ENCODE measurements at places on chromosomes 5 and 9.

DNA sequence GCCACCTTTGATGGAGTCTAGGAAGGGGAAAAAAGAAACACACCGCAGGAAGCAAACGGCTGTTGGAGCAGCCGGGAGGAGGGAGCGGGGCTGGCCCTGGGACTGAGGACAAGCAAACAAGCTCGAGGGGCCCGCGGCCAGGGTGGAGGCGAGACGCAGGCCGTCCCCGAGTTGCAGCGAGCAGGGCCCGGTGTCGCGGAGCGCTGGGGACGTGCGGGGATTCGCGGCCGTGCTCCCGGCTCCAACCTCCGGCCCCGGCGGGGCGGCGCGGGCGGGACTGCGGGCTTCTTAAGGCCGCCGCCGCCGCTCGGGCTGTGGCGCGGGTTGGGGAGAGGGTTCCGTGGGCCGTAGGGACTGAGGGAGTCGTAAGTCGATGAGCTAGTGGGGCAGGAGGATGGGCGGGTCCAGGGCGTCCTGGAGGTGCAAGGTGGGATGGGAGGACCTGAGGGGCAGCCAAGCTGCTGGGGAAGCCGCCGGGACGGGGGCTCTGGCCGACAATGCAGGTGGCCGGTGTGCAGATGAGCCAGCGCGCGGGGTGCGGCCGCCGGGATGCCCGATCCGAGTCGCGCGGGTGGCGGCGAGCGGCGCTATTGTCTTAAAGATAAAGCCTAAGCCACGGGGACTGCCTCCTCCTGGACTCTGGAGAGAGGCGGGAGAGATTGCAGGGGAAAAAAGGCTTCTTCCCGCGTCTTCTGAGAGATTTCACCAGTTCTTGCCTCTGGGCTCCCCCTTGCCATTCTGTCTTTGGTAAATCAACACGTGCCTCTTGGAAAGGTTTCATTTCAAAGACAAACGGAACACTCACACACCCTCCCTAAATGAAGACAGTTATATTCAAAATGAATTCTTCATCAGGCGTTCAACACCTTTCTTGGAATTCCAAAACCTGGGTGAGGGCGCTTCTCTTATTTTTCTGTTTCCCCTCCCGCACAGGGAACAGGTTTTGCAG lies 1.6 kb upstream of the HAPLN1 start:
- no peak for DNase-seq

DNA sequence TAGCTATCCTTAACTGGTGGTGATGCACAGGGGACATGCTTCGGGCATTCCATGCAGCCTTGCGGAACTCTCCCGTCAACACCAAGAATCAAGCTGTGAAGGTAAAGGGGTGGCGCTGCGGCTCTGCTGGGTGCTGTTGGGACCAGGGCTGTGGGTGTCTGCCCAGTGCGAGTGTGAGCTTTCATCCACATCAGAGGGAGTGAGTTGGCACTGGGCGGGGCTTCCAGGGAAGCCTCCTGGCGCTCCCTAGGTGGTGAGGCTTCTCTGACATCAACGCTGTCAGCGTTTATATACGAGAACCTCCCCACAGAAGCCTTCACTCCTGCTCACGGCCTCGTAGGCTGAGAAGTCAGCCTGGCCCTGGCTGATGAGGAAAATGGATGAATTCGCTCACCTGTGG lies 11.7 kb downstream of the ARPC5L start:
- DNase-seq: no peak

DNA sequence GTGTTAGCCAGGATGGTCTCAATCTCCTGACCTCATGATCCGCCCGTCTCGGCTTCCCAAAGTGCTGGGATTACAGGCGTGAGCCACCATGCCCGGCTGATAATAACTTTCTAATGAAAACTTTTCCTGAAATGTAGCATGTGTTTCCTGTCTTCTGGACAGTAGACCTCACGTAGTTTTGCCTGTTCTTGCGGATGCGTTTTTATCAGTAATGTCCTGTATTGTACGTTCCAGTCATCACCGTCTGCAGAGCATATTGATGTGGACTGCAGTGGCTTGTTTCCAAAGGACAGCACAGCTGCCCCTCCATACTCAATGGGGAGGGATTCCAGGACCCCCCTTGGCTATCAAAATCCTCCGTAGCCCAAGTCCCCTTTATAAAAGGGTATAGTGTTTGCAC lies 12.8 kb downstream of the EXOC3 start:
- no peak for DNase-seq

DNA sequence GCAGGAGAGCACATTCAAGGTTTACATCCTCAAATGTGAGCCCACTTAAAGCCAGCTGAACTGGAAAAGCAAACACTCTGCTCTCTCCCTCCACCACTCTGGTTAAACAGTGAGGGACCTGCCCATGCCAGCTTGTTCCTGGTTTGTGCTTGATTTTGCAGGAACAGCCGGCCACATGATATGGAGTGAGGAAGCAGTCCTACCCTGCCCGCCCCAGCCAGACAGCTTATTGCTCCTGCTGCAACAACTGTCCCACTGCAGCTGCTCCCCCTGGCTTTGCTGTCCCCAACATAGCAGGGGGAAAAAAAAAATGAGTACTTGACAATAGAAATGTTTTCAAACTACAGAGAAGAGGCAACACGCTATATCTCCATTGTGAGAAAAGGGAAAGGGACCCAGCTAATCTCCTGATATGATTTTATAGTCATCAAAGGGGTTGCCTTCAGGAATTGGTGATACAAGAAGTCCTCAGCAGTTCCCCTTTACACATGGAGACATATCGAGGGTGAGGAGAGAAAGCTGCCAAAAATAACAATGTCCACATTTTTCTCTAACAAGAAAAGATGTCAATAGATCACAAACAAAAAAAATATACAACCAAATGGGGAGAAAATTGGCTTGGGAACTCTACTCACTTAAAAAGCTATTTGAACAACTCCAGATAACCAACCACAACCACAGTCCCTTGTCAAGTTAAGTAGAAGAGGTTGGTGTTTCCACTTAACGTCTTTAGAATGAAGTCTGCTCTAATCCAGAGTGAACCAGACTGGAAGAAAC lies 4.6 kb downstream of the MYO10 start:
- no peak for DNase-seq

- no peak for DNase-seq
Measured at GRCh38 chr9:130949188-130950038, 10.4 kb upstream of the FIBCD1 start.

- no peak for DNase-seq
Measured at GRCh38 chr5:6601271-6601670, 31.6 kb downstream of the NSUN2 start.

DNA sequence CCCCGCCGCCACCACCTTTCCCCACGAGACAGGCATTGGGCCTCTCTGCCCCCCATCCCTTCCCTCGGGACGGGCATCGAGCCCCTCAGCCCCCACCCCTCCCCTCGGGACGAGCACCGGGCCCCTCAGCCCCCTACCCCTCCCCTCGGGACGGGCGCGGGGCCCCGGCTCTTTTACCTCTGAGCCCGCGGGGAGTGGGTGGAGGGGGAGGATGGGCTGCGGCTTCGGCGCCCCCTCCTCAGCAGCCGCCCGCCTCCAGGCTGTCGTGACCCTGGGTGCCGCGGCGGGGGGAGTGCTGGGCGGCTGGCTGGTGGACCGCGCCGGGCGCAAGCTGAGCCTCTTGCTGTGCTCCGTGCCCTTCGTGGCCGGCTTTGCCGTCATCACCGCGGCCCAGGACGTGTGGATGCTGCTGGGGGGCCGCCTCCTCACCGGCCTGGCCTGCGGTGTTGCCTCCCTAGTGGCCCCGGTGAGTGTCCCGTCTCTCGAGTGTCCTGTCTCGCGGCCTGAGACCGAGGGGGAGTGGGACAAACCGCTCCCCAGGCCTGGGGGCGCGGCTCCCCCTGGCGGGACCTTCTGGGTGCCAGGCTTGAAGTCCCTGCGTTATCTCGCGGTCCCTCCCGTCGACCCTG lies 791 bp downstream of the SLC2A8 start:
- DNase-seq: no peak

- DNase-seq: no peak
Measured at GRCh38 chr5:1722877-1723276, 76.8 kb downstream of the MRPL36 start.

DNA sequence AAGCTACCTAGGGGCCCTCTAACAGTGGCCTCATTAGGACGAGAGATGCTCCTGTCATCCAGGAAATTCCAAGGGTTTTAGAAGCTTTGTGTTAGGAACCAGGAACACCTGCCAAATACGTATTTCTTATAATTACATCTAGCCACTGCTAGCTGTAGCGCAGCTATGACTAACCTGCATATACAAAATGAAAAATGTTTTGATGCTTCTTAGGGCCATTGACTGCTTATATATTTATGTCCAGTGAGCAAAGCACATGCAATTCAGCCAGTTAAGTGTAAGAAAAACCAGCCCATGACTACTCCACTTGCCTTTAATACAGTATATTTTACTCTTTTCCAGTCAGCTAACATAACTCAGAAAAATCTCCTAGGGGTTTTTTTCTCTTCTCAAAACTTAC lies 143.3 kb downstream of the TRPM3 start:
- DNase-seq: no peak

DNA sequence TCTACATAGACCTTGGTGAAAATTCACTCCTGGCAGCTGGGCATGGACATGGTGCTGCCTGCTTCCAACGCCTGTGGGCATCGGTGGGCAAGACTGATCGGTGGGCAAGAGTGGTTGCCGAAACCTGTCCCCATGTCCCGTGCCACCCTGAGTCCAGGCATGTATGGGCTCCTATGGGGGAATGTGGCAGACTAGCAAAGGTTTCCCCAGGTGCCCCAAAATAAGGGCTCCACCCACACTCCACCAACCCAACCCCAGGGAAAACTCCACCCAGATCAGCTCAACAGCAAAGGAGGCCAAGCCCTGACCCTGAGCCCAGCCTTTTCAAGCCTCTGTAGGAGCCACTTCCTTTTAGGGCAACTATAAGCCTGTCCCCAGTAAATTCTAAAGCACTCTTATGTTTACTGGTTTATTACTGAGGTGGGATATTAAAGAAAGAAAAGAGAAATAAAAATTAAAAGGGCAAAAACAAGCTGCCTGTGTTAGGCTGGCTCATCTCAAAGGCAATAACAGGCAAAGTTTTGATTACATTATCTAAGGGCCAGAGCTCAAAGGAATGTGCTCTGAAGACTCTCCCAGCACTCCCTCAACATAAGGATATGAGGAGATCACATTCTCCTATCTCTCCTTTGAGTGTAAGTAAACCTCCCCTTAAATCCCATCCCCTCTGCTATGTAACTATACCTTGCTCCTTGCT lies 8.9 kb upstream of the SPATA31E1 start:
- no peak for DNase-seq

DNA sequence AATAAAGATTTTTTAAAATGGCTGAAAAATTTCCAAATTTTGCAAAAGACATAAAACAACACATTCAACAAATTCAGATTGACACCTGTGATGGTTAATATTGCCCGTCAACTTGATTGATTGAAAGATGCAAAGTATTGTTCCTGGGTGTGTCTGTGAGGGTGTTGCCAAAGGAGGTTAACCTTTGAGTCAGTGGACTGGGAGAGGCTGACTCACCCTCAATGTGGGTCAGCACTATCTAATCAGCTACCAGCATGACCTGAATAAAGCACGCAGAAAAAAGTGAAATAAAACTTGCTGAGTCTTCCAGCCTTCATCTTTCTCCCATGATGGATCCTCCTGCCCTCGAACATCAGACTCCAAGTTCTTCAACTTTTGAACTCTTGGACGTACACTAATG lies 868.0 kb upstream of the CTNND2 start:
- DNase-seq: no peak

DNA sequence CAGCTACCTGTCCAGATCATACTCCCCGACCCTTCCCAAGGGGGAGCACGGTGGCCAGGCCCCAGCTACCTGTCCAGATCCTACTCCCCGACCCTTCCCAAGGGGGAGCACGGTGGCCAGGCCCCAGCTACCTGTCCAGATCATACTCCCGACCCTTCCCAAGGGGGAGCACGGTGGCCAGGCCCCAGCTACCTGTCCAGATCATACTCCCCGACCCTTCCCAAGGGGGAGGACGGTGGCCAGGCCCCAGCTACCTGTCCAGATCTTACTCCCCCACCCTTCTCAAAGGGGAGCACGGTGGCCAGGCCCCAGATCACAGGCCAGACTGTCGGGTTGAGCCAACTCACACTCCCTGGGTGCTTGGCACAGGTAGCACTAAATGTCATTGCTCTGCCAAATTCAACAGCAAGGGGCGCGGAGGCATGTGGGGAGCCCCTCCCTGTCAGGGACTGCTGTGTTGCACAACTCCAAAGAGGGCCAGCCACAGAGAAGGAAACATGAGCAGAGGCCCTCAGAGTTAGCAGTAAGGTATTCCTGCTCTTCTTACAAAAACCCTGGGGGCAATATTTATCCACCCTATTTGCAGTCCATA lies 136.9 kb downstream of the OLFM1 start:
- DNase-seq: no peak

GRCh38 chr5:87393331-87393730 lies 19.4 kb downstream of the CCNH start:
- DNase-seq: no peak

DNA sequence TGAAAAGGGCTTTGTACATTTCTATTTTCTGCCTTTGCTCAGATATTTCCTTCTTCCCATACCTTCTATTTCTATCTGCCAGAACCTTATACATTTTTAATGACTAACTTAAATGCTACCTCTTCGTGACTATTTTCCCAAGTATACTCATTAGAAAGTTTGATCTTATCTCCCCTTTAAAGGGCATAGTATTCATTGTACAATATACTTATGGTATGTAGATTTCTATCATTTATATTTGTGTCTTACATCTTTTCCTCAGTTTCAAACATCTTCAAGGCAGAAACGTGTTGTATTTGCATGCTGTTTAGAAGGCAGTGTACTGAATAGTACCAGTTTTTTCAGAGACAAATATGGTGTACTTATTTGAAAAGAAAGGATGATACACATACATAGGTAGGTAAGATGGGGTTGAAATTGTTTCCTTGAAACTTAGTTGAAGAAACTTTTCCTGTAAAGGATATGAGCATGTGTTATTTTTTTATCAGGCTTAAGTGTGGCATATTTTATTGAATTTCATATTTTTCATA lies 518.1 kb upstream of the NUDT12 start:
- no peak for DNase-seq

DNA sequence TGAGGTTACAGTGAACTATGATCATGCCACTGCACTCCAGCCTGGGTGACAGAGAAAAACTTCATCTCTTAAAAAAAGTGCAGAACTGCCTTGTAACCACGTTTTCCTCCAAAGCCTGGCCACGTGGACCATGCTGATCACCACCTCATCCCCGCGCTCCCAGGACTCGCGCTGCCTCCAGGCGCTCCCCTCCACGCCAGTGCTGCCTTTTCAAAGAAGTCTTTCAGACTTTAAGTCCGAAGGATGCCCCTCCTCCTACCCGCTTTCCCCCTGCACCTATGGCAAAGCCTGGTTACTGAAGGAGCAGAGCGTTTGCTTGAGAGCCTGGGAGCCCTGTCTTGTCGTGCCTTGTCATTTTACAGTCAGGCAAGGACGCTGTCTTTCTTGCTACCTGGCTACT lies 43.8 kb downstream of the HABP4 start:
- no peak for DNase-seq

Measured in epithelial cell of prostate (primary cell).